ENCODE measurements at places on chromosomes 2 and 18. TPM values are rescaled to one million over a fixed set of nuclear protein-coding genes. Genes with fewer than 3 reads are reported as not detected.

DNA sequence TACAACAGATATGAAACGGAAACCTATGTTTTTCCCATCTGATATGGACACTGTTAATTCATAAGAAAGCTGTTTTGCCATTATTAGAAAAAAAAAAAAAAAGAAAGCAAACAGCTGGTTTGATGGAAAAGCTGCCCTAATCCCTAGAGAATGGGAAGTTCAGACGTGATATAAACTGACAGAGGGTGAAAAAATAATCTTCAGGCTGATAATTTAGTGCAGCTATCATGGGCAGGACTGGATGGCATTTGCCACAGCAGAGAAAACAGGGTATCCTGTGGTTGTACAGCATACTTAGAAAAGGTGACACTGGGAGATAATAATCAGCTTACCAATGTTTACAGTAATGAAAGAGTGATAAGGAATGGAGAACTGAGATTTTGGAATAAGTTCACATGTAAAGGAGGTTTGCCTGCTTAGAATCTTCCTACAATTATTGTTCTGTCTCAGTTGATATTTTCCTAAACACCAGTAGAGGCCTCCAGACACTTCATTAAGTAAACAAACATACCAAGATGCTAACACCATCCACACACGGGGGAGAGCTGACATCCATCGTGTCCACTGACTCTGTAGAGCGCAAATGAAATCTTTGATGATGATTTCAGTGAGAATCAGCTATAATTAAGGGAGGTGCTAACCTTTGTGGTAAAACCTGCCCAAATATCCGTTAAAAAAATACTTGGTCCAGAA lies 211.6 kb upstream of the MMADHC start:
- DNase-seq: no peak

DNA sequence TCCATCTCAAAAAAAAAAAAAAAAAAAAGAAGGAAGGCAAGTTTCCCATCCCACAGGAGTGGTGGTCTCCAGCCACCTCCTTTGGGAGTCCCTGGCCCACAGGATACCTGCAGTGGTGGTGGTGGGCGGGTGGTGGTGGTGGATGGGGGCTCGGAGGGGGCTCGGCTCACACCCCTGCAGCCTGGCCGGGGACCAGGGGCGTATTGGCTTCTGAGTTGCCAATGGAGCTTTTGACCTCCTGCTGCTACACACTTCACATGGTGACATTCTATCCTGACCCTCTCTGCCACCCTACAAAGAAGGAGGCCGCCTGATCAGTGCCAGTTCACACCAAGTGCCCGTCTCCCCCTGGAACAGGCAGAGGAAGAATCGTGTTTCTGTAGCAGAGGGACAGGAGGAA lies 119.6 kb downstream of the NFATC1 start:
- DNase-seq: no peak

DNA sequence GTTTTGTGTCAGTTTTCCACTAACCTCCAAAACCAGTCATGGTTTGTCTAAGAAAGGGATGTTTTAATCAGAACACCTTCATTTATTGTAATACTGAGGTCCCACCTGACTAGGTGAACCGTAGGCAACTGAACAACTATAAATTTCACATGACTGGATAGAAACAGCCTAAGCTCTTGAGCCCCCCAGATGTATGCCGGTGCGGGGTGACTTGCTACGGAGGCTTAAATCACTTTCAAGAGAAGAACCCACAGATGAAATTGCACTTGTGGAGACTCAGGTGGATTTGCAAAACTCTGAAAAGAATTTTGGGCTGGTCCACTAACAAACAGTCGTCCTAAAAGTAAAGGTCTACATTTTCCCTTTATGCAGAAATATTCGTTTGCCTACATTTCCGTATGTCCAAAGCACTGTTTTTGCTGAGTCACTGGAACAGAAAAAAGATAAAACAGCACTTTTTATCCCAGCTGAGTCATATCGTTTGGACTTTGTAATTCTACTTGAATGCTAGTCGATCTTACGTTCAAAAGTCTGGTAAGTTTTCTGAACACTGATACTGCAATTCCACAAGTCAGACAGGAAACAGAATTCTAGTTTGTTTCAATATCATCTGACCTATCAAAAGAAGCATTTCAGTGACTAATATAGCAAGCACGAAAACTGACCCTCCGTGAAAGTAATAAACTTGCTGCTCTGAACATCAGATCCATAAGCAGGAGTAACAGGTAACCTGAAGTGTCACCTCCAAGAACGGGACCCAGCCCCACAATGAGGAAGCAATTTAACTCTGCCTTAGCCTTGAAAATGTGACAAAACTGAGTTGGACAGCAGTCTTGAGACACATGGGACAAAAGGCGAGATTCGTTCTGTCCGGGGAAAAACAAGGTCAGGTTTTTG lies 18.1 kb downstream of the ZNF516 start:
- no peak for DNase-seq

Gene ZNF521
- 86.1 TPM for total RNA-seq

GRCh38 chr18:78327643-78328042 lies 652.0 kb upstream of the SALL3 start:
- DNase-seq: no peak

DNA sequence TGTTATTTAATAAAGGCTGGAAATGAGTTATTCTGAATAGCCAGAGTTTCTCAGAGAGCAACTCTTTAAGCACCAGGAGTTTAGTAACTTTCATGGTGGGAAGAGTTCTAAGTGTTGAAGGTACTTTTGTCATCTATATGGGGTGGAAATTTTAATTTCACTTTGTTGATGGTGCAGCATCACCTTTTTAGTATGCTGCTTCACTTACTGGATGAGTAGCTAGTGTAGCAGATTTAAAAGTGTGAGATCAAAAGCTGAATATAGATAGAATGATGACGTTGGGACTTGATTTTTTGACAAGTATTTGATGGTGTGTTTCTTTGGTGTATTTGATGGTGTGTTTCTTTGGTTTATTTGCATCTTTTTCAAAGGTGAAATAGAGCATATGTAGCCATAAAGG lies 47.3 kb downstream of the MAP4K4 start:
- DNase-seq: no peak

DNA sequence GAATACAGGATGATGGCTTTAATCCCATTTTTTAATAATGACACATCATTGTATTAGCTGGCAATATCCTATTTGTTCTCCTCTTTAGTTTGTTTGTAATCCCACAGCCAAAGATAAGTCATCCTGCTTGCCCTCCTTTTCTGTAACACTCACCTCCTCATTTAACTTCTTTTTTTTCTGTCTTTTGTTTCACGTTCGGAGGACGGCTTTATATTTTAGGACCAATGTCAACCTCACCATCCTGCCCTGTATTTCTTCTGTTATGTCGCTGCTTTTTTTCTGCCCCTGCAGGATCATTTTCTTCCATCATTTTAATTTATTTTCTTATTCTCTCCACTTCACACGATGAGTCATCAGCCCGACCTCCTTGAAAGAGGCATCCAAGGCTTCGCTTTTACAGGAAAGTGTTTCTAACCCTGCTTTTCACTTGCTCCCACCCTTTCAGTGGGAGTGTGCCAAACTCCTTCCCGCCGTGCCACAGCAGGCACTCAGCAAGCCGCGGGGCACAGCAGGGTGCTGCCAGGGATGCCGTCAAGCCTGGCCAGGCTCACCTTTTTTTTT lies 11.4 kb downstream of the RAB31 start:
- DNase-seq: no peak

Gene NMS
- not detected for total RNA-seq

Gene PAIP2B
- total RNA-seq: 7.4 TPM

DNA sequence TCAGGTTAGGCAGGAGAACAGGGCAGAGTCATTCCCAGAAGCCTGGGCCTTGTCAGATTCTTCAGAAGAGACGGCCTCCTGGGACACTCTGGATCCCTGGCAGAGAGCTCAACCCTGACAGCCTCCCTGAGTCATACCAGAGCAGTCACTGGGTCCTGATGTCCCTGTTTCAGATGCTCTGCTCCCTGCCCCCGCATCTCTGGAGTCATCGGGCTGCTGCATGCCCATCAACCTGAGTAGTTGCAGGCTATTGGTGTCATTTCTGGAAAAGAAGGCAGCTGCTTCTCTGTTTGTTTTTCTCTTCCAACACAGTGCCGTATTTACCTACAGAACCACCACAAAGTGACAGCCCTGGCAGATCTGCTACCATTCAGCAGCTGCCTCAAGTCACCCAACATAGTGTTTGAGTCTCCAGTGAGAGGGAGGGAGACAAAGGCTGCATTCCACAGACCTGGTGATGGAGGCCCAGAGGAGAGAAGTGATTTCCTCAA lies 145.1 kb downstream of the B3GNT2 start:
- no peak for DNase-seq

- DNase-seq: no peak
Measured at GRCh38 chr18:21000667-21001066, 110.9 kb downstream of the ROCK1 start.

DNA sequence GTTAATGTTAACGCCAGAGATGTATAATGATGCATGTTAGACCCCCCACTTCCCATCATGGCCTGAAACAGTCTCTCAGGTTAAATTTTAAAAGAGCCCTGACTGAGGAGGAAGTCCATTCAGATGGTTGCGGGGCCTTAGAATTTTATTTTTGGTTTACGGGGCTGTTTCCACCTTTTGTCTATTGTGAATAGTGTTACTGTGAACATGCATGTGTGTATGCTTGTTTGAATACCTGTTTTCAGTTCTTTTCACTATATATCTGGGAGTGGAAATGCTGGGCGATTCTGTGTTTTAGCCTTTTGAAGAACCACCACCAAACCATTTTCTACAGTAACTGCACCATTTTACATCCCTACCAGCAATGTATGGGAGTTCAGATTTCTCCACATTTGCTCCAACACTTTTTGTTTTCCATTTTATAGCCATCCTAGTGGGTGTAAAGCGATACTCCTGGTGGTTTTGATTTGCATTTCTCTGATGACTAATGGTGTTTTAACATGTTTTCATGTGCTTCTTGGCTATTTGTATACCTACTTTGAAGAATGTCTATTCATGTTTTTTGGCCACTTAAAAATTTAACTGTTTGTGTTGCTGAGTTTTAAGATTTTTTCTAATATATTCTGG lies 133.0 kb downstream of the MYO3B start:
- DNase-seq: no peak

GRCh38 chr2:33784488-33784887 lies 185.4 kb upstream of the FAM98A start:
- DNase-seq: no peak

DNA sequence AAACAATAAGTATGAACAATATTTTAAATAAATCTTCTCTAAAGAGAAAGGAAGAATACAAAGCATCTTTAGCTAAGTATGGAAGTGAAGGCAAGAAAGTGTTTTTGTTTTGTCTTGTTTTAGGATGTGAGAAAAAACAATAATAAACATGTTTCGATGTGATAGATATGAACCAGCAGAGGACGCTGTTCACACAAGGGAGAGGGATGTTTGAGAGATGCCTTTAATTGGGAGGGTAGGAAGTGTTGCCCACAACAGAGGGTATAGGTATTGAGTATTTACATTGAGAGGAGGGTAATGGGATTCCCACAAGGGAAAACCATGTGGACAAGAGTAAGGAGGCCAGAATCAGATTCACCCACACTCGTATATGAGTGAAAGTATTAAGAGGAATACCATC lies 55.1 kb downstream of the CDH19 start:
- no peak for DNase-seq

Gene KLHL41
- total RNA-seq: 0.73 TPM

- DNase-seq: peak; percentile 18
Measured at GRCh38 chr18:12408247-12408869, 629 bp downstream of the PRELID3A start.

Gene HOXD4
- total RNA-seq: 1.3 TPM

- DNase-seq: no peak
Measured at GRCh38 chr18:44849361-44849760, 168.7 kb downstream of the SETBP1 start.

- no peak for DNase-seq
Measured at GRCh38 chr2:54986264-54986663, 64.0 kb downstream of the RTN4 start.

DNA sequence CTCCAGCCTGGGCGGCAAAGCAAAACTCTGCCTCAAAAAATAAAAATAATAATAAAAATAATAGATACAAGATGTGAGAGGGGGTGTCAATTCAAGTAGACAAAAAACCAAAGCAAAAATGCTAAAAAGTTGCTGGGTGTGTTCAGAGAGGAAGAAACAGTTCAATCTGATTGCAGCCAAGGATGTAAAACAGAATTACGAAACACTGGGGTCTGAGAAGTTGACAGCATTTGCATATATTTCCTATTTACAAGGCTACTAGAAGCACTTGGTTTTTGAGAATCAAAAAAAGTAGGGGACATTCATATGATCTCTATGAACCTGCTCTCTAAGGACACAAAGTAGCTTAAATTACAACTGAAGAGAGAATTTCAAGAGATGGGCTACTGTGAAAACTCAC lies 7.6 kb downstream of the TRIP12 start:
- no peak for DNase-seq

- no peak for DNase-seq
Measured at GRCh38 chr2:4090668-4091630, 387.6 kb downstream of the DCDC2C start.

- no peak for DNase-seq
Measured at GRCh38 chr2:204775766-204776165, 230.5 kb downstream of the PARD3B start.

DNA sequence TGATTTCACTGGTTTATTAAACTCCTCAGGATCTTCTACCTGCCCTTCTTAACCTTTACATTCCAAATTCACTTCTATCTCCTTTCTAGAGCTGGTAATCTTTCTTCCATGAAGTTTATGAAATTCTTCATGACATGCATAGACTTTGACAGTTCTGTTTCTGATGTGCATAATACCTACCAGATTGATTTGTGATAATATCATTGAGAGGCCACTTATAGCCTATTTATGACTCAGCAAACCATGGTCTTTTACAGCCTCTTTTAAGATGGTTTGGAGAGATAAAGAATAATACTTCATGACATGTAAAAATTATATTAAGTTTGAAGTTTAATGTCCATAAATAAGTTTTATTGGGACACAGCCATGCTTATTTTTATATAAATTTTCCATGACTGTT lies 14.0 kb downstream of the SCN2A start:
- no peak for DNase-seq

DNA sequence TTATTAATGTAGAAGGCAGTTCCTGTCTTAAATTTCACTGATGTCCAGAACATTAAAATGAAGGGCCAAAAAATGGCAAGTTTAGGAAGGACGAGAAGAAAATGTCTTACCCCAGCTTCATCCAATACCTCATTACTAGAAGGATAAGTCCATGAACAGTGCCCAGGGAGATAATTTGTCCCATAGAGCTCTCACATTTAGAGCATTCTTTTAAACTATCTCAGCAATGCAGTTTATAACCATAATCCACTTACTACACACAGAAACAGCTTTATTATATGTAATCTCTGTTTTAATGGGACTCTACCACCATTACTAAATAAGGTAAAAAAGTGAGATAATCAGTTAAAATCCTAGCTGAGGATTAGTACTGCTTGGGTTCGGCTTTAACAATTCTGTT lies 142.5 kb downstream of the PARD3B start:
- DNase-seq: no peak

GRCh38 chr2:7539760-7540159 lies 622.5 kb downstream of the RNF144A start:
- no peak for DNase-seq

Gene GNLY
- total RNA-seq: not detected

Gene IL1F10
- not detected for total RNA-seq

Gene RIT2
- total RNA-seq: not detected

GRCh38 chr2:104874230-104874629 lies 20.3 kb downstream of the POU3F3 start:
- DNase-seq: no peak

Gene HOXD10
- not detected for total RNA-seq

Data from neural crest cell (in vitro differentiated cells).